ENCODE measurements at places on chromosomes 2 and 18. TPM values are rescaled to one million over a fixed set of nuclear protein-coding genes. Genes with fewer than 3 reads are reported as not detected.

DYSF gene
- 48.3 TPM for total RNA-seq

MRPS9 gene
- total RNA-seq, result 17.6 TPM

EPB41L3 gene
- total RNA-seq, result 37.3 TPM

ECEL1 gene
- total RNA-seq, result 0.31 TPM

DNA sequence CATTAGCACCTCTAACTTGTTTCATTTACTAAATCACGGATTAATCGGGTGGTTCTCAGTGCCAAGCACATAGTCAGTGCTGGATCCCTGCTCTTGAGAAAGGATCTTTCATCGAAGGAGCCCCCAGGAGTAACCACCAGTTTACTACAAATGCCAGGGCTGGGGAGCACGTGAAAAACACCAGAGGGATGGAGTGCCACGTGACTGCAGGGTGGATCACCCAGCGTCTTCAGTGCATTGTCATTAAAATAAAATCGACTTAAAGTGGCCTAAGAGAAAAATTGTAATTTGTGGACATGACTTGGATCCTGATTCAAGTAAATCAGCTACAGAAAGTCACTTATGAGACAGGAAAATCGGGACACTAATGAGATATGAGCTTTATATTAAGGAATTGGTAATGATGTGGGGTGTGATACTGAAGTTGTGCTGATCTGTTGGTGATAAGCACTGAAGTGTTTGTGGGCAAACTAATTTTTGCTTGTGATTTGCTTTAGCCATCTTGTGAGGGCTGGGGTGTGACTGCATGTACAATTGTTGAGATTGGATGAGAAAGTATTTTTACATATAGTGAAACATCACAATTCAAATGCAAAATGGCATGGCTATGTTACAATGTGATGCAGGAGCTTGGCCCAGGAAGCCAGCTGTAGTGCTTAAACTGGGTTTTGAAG, 63.8 kb downstream of the NCK2 start:
- H3K4me3 ChIP-seq, result no peak overlapping the region
- H3K27me3 ChIP-seq, result no peaks in the 10 kb centered on the region
- H3K27ac ChIP-seq, result no peak overlapping the region
- H3K36me3 ChIP-seq, result no peaks in the 10 kb centered on the region

GRCh38 chr2:191894681-191895147, 47.8 kb upstream of the CAVIN2 start:
- no peaks in the 10 kb centered on the region for H3K4me1 ChIP-seq
- H3K27ac ChIP-seq, result no peak overlapping the region
- no peak for DNase-seq
- no peaks in the 10 kb centered on the region for H3K36me3 ChIP-seq
- no peaks in the 10 kb centered on the region for H3K27me3 ChIP-seq
- H3K4me3 ChIP-seq, result no peak overlapping the region

DNA sequence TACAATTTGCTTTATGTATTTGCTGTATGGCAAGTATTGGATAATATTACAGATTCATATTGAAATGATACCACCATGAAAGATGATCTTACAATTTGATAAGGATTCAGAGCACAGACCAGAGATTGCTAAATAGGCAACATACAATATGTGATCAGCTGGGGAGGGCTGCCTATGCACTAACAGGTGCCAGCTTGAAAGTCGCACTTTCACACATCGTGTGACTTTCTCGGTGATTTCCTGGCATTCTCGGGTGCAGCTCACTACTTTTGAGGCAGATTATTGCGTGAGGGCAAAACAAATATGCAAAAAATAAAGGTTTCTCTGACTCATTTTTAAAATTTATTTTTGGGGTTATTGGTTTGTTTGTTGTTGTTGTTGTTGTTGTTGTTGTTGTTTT, 36.0 kb downstream of the RBMS1 start:
- peaks cover 12% of the 10 kb centered on the region for H3K4me1 ChIP-seq
- H3K4me3 ChIP-seq, result no peak overlapping the region
- H3K27me3 ChIP-seq, result no peaks in the 10 kb centered on the region
- no peak for DNase-seq
- H3K36me3 ChIP-seq, result no peaks in the 10 kb centered on the region

DNA sequence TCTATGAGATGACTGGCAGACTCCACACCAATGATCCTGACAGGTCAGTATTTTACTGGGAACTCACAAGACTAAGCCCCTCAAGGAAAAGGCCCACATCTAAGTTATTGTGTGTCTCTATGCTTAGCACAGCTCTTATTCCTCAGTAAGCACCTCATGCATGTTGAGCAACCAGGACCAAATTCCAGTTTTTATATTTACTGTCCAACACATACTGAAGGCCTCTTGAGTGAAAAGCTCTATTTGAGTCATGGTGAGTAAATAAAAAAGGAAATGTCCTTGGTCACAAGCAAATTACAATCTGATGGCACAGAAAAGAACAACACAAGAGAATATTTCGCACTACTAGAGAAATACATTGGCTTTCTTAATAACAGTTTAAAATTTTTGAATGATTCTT, 87.9 kb upstream of the ETAA1 start:
- H3K4me3 ChIP-seq, result no peak overlapping the region
- no peak overlapping the region for H3K27ac ChIP-seq
- DNase-seq, result peak; percentile 97
- H3K4me1 ChIP-seq, result no peaks in the 10 kb centered on the region

DNA sequence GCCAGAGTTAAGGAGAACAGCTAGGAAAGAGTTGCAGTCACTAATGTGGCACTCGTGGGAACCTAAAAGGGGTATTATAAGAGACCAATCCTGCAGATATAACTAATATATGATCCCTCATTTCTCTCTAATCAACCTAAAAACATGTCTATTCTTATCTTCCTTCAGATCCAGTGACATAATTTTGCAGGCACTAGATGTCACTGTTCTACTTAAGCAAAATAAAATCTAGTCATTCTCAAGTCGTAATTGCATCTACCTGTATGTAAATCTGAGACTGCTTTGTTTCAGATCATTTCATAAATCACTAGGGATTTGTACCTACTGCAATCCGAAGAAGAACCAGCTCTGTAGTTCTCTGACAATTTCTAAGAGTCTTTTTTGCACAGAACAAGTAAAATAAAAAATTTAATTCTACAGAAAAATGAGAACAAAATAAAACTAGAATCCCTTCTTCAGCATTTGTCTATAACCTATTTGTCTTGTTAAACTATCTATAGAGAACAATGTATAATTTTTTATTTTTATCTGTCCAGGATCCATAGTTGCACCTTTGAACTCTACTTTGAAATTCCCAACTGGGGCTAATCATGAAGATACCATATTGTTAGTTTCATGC, 56.5 kb upstream of the ERBB4 start:
- no peak for DNase-seq
- no peaks in the 10 kb centered on the region for H3K27me3 ChIP-seq
- no peaks in the 10 kb centered on the region for H3K4me1 ChIP-seq
- H3K27ac ChIP-seq, result no peak overlapping the region
- H3K36me3 ChIP-seq, result no peaks in the 10 kb centered on the region

- no peak overlapping the region for H3K4me3 ChIP-seq
- H3K27ac ChIP-seq, result no peak overlapping the region
- H3K4me1 ChIP-seq, result peaks cover 13% of the 10 kb centered on the region
- DNase-seq, result no peak
Measured at GRCh38 chr2:29013057-29013780, 32.1 kb downstream of the TOGARAM2 start.

- no peaks in the 10 kb centered on the region for H3K4me1 ChIP-seq
- H3K4me3 ChIP-seq, result no peak overlapping the region
- no peak for DNase-seq
- H3K27ac ChIP-seq, result no peak overlapping the region
Measured at GRCh38 chr2:171627412-171627811, 59.9 kb upstream of the DYNC1I2 start.

DNA sequence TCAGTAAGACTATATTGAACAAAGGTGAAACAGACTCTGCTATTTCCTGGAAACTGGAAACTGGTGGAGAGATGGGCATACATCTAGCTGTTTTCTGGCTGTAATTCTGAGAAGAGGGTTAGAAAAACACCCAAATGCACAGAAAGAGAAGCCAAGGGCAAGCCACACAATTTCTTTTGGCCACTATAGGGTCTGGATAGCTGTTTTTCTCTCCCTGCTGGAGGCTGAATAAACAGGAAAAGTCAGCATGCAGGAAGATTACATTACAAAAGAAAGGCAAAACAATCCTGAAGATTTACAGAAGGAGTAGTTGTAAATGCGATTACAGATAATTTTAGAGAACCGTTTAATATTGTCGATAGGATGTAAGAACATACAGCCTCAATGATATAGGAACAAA, 186.2 kb upstream of the REG3G start:
- no peak for DNase-seq
- no peak overlapping the region for H3K27ac ChIP-seq
- H3K36me3 ChIP-seq, result no peaks in the 10 kb centered on the region
- H3K4me1 ChIP-seq, result no peaks in the 10 kb centered on the region
- H3K4me3 ChIP-seq, result no peak overlapping the region
- no peaks in the 10 kb centered on the region for H3K27me3 ChIP-seq

DNA sequence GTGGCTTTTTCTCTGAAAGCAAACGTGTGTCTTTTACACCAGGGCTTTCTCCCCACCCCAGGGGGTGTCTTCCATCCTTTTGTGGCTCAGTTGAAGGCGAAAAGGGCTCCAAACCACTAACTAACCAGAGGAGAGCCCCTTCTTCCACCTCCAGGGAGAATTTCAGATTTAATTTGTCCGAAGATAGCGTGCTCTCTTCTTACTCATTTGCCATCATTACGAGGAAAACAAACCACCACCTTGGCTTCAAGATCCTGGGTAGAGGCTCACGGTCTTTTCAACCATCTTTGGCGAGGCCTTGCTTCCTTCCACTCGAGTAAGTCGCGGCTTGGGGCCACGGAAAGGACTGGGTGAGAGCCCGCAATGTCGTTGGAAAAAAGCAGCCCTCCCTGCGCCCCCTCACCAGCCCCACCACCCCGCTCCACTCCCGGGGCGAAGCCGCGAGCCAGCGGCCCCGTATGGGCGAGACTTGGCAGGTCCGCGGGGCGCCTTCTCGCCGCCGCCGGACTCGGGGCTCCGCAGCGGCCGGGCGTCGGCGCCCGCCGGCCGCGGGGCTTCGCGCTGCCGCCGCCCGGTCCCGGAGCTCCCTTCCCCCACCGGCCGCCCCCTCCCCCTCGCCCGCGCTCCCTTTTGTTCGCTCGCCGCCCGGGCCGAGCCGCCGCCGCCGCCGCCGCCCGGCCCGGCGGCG, 1.7 kb upstream of the ZNF532 start:
- no peaks in the 10 kb centered on the region for H3K27me3 ChIP-seq
- peak overlapping the region; percentile 32 for H3K4me3 ChIP-seq
- H3K36me3 ChIP-seq, result no peaks in the 10 kb centered on the region

DNA sequence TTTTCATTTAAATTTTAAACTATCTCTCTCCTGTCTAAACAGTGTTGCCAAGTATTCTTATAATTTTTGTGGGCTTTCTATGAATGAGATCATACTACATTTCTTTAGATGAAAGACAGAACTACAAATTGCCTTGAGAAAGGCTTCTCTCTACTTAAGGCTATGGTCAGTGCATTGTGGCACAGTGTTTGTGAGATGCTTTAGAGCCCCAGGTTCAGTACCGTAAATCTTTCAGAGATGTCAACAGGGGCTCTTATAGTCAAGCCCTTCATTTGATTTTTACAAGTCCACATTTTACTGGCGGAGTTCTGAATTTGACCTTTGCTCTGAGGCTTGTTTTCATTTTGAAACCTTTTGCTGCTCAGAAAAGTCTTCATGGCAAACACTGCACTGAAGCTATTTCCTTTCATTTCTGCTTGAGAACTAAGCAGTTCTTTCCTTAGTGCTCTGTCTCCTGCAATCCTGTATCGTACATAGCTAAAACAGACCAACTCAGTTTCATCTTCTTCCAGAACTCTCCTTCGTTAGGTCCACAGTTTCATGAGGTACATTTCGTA, 175.2 kb downstream of the NYAP2 start:
- no peak overlapping the region for H3K4me3 ChIP-seq
- no peak for DNase-seq
- H3K27ac ChIP-seq, result no peak overlapping the region
- H3K4me1 ChIP-seq, result no peaks in the 10 kb centered on the region
- H3K27me3 ChIP-seq, result no peaks in the 10 kb centered on the region

GRCh38 chr2:1802469-1803216, 58.3 kb upstream of the PXDN start:
- no peaks in the 10 kb centered on the region for H3K36me3 ChIP-seq
- no peak overlapping the region for H3K27ac ChIP-seq
- DNase-seq, result no peak
- H3K27me3 ChIP-seq, result no peaks in the 10 kb centered on the region

GRCh38 chr2:218282173-218282991, 9.9 kb downstream of the TMBIM1 start:
- H3K4me3 ChIP-seq, result no peak overlapping the region
- peak; percentile 79 for DNase-seq
- H3K4me1 ChIP-seq, result peaks cover 36% of the 10 kb centered on the region
- no peaks in the 10 kb centered on the region for H3K27me3 ChIP-seq

DNA sequence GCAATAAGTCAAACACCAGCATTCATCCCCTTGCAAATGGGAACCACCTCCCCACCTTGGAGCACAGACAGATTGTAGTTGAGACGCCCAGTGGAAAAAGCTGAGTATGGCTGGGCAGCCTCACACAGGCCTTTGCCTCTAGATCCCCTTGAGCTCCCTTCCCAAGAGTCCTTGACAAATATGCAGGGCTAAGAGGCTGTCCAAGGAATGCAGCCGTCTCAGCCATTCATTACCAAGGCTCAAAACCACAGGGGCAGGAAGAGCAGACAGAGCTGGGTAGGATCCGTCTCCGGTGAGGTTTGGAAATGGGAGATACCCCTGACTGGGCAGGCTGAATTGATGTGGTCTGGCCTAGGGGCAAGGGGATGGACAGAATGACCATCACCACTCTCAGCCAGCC, 557.1 kb downstream of the TNS1 start:
- peak; percentile 61 for DNase-seq
- H3K36me3 ChIP-seq, result no peaks in the 10 kb centered on the region
- no peaks in the 10 kb centered on the region for H3K4me1 ChIP-seq
- no peak overlapping the region for H3K4me3 ChIP-seq
- no peak overlapping the region for H3K27ac ChIP-seq

DNA sequence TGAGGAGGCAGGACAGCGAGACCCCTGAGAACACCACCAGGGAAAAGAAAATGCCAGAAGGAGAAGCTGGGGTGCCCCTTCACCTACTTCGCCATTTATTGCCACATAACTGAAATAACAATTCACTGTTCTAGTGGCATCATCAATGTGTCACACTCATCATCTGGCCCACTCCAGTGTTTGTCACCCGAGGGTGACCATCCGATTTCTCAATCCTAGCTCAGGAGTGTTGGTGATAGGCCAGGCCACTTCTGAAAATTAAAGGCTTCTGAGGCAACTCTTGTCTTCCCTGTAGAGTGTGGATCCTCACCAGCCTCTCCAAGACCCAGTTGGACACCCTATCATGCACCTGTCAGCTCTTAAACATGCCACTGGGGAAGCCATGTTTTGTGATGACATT, 62.9 kb upstream of the BZW1 start:
- DNase-seq, result no peak
- H3K27me3 ChIP-seq, result no peaks in the 10 kb centered on the region
- H3K4me1 ChIP-seq, result peaks cover 30% of the 10 kb centered on the region
- no peak overlapping the region for H3K4me3 ChIP-seq

DNA sequence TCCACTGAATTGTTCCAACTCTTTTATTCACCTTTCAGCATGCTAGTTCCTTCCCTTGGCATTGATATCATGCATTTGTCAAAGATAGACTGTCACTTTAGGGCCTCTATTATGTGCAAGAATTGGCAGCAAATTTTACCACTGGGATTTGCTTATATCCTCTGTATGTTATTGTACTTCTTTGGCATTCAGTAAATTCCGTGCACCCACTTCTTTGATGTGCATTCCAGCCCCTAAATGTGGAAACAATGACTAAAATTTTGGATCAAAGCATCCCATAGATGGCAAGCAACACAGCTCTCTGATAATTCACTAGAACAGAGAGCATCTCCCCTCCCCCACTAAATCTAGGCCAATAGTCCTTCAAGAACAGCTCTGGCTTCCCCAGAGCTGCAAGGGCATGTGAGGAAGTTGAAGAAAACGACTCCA, 399.0 kb upstream of the HNRNPA3 start:
- no peak overlapping the region for H3K4me3 ChIP-seq
- no peaks in the 10 kb centered on the region for H3K36me3 ChIP-seq
- no peak overlapping the region for H3K27ac ChIP-seq
- H3K27me3 ChIP-seq, result no peaks in the 10 kb centered on the region
- DNase-seq, result peak; percentile 87
